H7 (cell line): ENCODE measurements at places on chromosomes 1 and 21.

GRCh38 chr1:94883691-94884090 is 43.2 kb downstream of the CNN3 start:
- DNase-seq: no peak

GRCh38 chr1:243316366-243316989 is 60.6 kb downstream of the SDCCAG8 start:
- peak; percentile 14 for DNase-seq

DNA sequence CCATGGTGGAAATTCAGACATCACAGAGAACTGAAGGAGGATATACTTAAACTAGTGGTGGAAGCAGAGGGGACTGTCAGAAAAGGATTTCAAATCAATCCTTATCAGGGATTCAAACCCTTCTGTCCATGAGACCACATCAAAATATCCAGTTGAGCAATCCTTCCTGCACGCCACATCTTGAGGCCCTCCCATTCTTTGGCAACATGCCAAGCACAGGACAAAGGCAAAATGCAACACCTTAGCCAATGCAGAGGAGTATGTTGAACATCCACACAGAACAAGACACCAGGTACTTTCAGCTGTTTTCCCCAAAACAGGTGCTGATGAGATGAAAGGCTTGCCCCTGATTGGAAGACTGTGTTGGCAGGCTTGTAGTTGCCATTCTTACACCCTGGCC is 81.8 kb upstream of the PLXNA2 start:
- no peak for DNase-seq

DNA sequence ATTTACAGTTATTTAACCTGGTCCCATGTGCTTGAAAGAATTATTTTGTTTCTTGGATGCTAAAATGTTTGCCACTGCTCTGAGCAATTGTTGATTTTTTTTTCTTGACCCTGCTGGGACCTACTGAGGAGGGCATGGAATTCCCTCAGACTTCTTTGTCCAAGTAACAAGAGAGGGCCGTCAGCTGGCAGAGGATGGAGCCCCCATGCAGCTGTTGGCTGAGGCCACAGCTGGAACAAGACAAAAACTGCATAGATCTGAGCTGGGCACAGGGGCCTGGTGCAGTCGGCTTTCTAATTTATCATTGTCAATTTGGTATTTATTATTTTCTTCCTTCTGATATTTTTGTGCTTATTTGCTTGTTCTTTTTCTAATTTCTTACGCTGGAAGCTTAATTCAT is 39.6 kb upstream of the ABCG1 start:
- DNase-seq: no peak

DNA sequence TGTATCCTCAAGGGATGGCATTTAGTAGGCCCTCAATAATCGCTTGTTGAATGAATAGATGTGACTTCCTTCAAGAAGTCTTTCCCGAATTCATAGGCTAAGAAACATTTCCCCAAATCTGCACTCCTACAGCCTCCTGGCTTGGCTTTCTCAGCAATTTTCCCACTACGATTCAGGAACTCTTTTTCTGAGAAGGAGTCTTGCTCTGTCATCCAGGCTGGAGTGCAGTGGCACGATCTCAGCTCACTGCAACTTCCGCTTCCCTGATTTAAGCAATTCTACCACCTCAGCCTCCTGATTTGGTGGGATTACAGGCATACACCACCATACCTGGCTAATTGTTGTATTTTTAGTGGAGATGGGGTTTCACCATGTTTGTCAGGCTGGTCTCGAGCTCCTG is 37.9 kb upstream of the IFFO2 start:
- DNase-seq: no peak

DNA sequence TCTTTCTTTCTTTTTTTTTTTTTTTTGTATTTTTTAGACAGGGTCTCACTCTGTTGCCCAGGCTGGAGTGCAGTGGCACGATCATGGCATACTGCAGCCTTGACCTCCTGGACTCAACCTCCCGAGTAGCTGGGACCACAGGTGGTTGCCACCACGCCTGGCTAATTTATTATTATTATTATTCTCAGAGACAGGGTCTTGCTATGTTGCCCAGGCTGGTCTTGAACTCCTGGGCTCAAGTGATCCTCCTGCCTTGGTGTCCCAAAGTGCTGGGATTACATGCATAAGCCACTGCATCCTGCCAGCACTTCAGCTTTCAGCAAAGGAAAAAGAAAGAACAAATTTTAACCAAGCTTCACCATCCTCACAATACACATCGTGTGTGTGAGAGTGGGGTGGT is 97.9 kb upstream of the SERBP1 start:
- DNase-seq: no peak

DNA sequence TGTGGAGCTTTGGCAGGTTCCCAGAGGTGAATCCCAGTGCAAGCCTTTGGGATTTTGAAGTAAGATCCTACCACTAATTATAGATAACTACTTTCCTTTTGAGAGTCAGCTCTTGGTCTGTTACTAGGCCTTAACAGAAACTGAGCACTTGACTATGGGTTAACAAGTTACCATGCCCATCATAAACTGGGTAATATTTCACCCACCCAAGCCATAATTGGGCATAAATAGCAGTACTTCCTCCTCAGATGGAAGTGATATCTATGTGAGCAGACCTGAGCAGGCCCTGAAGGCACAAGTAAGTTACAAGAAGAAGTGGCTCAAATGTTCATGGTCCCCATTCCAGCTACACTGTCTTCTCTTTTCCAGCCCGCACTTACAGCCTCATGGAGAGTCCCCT is 475.9 kb downstream of the LRRIQ3 start:
- no peak for DNase-seq

GRCh38 chr1:110533230-110533629 is 14.3 kb upstream of the KCNA10 start:
- no peak for DNase-seq

- DNase-seq: no peak
Measured at GRCh38 chr1:60936591-60937342, 145.6 kb upstream of the NFIA start.

DNA sequence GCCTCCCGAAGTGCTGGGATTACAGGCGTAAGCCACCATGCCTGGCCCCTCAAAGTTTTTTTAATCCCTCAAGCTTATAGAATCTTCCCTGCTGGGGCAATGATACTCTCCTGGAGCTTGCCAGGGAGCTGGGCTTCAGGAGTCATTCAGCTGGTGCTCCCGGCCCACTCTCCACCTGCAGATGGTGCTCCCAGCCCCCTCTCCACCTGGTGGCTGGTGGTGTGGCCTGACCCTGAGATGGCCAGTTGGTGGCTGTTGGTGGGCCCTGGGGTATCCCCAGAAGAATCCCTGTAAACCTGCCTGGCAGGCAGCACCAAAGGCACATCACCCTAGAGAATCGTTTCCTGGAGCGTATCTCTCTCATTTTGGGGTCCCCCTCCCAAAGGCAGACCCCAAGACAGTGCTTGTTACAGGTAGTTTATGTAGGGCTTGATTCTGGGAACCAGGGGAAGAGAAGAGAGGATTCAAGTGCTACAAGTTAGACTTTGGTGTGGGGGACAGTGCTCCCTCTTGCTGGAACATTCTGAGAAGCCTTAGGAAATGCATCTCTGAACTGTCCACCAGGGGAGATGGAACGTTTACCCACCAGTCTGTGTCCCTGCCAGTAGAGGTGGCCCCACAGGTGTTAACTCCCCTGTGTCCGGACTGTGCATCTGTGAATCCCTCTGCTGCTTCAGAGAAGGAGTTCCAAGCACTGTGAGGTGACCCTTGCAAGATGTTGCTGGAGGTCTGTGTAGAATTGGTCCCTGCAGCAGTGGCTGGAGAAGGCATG is 29.1 kb upstream of the ACTL8 start:
- DNase-seq: peak; percentile 38

DNA sequence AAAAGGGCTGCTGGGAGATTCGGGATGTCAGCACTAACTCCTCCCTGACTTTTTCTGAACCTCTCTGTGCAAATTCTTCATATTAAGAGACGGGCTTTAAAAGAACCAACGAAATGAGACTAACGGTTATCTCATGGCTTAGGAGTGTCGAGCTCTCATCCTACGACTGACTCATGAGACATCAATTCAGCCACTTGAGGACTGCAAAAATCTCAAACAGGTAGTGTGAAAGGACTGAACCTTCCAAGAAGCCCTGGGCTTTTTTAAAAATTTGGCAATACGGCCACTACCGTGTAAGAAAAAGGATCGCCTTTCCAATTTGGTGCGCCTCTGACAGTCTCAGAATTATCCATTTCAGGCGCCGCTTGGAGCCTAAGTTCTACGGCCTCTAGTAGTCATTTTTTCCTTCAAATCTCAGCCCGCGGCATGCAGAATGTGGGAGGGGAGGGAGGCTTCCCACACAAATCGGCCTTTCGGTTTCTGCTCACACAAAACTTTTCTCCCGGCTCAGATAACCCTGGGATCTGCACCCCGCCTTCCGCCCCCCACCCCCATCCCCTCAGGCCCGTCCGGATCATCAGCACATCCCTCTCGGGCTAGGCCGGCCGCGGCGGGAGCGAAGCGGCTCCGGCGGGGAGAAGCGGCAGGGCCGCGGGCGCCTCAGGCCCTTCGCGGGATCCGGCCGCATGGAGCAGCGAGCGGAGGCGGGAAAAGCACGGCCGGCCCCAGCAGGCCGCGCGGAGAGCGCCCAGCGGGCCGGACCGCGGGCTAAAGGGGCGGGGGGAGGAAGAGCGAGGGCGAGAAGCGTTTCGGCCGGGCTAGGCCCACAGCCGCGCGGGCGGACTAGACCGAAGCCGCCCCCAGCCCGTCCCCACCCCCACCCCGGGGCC is 618 bp downstream of the HNRNPR start:
- peak; percentile 22 for DNase-seq

GRCh38 chr1:65316233-65316632 is 6.9 kb downstream of the DNAJC6 start:
- DNase-seq: no peak

DNA sequence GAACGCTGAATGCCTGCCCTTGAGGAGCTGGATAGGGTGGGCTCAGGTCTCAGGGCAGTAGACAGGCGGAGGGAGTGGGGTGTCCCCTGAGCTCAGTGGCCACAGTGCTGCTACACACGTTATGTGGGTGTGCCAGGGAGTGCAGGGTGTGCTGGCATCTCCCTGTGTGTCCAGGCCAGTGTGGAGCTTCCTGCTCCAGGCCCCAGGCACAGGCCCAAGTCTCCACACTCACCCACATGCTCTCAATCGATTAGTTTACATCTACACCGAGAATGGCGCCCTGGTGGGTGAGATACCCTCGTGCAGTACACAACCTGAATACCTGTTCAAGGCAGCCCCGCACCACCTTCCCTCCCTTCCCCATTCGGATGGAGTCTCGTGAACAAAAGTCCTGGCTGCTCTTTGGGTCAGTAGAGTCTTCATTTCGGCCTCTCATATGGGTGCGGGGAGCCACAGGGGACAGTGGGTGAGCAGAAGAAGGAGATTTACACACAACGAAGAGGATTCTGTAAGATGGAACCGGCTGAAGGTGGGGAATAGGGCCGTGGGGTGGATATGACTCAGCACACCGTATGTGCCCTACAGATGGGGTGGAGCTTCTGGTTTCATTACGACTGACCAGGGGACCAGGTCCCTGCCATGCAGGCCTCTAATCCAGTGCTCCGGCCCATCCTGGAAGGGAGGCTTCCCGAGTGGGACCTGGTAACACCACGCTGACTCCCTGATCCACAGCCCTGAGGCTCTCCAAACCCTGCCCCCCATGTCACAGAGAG is 93.3 kb downstream of the SPSB1 start:
- no peak for DNase-seq

GRCh38 chr1:203553496-203553895 is 59.5 kb downstream of the OPTC start:
- no peak for DNase-seq

DNA sequence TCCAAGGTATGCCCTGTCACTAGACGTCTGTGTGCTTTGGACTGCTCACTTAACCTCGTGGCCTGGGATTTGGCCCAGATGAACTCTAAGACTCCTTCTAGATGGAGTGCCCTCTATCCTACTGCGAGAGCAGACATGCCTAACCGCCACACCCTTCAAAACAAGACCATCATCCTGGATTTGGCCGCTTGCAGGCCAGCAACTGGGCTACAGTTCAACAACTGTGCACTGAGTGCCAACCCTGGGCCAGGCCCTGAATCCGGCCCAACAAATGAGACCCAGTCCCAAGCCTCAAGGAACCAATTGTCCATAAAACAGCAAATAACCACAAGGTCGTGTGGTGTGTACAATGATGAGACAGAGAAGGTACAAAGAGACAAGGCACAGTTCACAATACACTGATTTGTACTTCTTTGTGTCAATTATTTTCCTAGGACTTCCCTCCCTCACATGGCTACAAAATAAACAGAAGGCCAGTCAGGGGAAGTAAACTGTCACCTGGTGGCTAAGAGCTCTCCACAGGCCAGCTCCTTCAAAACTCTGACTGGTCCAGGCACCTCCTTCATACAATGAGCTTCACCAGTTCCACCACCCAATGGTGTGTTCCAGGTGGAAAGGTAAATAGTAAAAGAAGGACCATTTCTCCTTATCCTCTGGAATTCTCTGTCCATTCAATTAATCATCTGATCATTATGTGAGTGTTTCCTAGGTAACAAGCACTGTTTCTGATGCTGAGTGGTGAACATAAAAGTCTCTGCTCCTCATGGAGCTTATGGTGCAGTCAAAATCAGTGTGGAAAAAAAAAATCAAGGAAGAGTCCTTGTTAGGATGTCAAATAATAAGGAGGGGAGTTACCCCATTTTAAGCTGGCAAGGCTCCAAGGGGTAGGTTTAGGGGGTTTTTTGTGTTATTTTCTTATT is 60.4 kb downstream of the CAPZB start:
- DNase-seq: no peak

- DNase-seq: no peak
Measured at GRCh38 chr1:36606641-36607262, 124.0 kb upstream of the CSF3R start.

- DNase-seq: no peak
Measured at GRCh38 chr1:165431079-165431478, 13.8 kb downstream of the RXRG start.
